Left colon (tissue), 2 donors: ENCODE measurements at places on chromosomes 4 and X.

DNA sequence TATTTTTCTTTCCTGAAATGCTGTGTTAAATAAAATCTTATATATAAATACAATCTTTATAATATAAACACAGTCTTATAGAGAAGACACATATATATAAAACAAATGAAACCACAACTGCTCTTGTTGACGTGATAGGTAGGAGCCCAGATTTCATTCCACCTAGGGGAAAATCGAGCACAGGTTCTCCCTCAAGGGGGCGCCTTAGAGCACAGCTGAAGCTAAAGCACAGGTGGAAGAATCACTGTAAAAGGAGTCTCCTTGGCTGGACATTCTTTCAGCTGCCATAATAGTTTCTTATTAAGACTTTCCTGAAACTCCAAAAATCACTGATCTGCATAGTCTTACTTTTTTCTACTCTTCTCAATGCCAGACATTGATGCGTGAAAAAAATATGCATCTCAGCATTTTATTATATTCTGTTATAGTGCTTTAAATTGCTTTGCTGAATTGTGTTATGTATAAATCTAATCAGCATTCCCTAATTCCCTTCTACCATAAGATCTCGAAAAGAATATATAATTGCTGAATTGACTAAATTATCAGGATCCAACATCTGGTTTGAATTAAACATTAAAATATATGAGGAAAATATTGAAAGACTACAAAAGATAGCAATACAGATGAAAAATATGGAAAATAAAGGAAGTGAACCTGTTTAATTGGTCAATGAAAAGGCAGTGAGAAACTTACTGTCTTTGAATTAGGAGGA lies 25.5 kb upstream of the RXFP1 start:
- DNase-seq: no peak

- no peak for DNase-seq
Measured at GRCh38 chrX:22139822-22140221, 107.7 kb downstream of the PHEX start.

DNA sequence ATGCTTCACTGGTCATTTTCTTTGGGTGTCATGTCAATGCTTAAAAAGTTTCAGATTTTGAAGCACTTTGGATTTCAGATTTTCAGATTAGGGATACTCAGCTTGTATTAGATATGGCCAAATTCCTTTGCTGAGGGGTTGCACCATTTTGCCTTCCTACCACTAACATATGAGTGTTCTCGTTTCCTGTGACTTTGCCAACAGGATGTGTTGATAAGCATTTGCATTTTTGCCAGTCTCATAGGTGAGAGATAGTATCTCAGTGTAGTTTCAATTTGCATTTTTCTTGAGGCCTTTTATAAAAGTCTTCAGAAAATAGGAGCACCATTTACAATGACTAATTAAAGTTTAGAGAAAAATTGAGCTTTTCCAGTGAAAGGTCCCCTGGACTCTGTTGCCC lies 71.6 kb upstream of the CLCN4 start:
- no peak for DNase-seq

DNA sequence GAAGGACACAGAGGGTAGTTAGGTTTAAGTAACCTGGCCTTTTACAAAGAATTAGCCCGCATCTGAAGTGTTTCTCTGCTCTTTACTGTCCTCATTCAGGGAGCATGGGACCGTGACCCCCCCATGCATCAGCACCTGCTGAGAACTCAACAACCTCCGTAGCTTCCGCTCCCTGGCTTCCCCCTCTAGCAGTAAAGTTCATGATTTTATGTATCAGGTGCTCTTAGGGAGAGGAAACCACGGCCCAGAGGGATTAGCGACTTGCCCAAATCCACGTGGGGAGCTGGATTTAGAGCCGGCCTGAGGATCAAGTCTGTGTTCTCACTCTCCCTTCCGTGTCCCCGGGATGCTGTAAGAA lies 284.6 kb upstream of the GATB start:
- DNase-seq: no peak

GRCh38 chr4:62640296-62640695 lies 1440.2 kb downstream of the ADGRL3 start:
- no peak for DNase-seq

- DNase-seq: no peak
Measured at GRCh38 chr4:148514581-148514980, 72.4 kb upstream of the NR3C2 start.

DNA sequence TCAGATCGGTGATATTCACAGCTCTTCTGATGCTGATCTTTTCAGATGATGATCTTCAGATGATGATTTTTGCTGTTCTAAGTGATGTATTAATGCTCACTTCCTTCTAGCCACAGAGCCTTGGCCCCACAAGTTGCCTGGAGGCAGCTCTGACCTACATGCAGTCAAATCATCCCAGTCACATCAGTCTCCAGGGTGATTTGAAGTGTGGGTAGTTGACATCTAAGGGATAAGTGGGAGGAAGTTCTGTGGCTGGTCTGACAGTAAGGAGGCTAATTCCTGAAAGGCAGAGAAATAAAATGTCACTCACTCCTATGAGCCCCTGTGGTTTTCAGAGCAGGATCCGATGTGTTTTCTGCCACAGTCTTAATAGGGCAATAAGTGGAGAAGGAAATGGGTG lies 79.8 kb upstream of the RPL34 start:
- DNase-seq: no peak

GRCh38 chr4:105461221-105461620 lies 12.6 kb downstream of the PPA2 start:
- DNase-seq: no peak

DNA sequence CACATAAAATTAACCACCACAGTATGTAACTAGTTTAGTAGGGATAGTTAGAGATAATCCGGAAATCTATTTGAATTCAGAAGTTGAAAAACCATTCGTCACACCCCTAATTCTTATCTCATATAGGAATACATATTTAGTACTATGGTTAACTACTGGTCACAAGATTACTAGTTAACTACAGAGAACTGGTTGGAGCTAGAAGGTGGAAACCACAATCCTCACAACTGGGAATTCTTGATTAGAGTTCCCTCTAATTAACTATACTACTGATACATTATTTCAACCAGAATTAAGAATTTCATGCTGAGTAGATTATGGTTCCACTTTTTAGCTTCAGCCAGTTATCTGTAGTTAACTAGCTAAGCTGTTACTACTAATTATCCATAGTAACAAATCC lies 39.9 kb upstream of the NKAP start:
- no peak for DNase-seq

DNA sequence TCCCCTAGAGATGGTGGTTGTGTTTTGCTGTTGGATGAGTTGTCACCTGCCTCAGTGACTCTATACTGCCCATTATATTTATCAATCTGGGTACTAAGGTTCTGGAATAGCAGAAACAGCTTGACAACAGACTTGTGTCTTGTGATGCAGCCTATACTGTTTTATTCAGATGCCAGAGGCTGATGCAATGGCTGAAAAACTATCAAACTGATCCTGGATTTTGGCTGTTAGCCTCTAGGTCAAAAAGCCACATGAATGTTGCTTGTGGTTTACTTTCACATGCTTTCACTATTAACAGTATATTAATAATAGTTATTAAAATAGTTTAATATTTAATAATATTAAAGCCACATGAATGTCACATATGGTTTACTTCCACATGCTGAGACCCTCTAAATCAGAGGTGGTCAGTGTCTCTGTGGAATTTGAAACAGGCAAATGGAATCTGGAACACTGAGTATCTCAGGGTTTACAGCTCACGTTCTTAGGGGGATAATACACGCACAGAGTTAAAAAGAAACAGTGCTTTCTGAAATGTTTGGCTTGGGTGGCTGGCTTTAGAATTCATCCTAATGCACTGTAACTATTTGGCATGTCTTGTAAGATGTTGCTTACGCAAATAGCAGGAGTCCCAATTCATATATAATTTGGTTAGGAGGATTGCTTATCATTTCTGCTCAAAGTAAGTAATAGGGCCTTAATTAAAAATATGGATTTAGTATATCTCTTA lies 82.5 kb upstream of the LCORL start:
- DNase-seq: no peak

- no peak for DNase-seq
Measured at GRCh38 chr4:164508771-164509170, 245.2 kb upstream of the SMIM31 start.

DNA sequence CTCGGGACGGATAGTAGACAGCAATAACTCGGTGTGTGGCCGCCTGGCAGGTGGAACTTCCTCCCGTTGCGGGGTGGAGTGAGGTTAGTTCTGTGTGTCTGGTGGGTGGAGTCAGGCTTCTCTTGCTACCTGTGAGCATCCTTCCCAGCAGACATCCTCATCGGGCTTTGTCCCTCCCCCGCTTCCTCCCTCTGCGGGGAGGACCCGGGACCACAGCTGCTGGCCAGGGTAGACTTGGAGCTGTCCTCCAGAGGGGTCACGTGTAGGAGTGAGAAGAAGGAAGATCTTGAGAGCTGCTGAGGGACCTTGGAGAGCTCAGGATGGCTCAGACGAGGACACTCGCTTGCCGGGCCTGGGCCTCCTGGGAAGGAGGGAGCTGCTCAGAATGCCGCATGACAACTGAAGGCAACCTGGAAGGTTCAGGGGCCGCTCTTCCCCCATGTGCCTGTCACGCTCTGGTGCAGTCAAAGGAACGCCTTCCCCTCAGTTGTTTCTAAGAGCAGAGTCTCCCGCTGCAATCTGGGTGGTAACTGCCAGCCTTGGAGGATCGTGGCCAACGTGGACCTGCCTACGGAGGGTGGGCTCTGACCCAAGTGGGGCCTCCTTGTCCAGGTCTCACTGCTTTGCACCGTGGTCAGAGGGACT lies 5.7 kb upstream of the MSANTD1 start:
- DNase-seq: no peak

GRCh38 chrX:40663078-40663740 lies 15.8 kb upstream of the CXorf38 start:
- no peak for DNase-seq

- DNase-seq: no peak
Measured at GRCh38 chr4:30416547-30416946, 303.6 kb upstream of the PCDH7 start.

GRCh38 chrX:24201216-24201615 lies 51.7 kb downstream of the ZFX start:
- no peak for DNase-seq

DNA sequence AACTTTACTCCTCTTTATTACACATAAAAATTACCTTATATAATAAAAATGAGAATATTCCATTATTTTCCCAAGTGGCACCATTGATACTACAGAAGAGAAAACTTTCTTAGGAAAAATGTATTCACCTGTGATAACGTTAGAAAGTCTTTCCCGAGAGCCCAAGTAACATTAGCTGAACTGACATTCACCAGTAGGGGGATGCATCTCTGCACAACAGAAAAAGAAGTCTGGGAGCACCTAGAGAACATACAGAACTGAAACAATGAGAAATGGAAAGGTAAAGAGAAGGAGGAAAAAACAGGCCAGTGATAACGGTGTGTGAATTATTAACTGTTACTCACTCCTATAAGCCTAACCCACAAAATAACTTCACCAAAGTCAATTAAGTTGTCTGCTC lies 423.3 kb downstream of the CENPC start:
- no peak for DNase-seq

DNA sequence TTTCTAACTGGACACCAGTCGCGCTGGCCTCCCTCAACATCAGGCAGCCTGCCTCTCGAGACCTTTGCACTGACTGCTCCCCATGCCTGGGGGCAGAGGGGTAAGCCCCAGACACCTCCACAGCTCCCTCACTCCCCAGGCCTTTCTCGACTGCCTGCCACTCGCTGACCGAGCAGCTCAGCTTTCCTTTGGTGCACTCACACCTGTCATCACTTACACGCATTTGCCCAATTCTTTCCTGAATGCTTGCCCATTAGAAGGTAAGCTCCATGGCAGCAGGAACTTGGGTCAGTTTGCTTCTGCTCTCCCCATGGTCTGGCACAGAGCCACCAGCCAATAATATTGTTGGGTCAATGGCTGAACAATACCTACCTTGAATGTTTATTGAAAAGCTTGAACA lies 32.2 kb upstream of the PROM1 start:
- no peak for DNase-seq
